ENCODE measurements at places on chromosomes 5 and 9.

DNA sequence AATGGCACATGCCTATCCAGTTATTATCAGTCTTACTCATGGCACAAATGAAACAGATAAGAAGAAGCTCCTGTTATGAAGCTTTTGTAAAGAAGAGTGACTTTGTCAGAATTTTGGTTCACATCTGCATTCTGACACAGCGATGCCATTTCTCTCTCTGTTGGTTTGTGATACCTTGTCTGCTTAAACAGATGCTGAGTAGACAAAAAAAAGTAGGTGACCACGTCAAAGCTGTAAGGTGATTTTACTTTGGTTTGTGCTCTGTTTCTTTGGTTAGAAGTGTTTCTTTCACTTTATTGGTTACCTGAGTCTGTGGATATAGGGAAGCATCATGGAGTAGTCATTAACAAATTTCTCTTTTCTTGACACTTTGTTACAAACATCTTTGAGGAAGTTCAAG lies 422.3 kb upstream of the ADAMTSL1 start:
- DNase-seq, result no peak

GRCh38 chr5:88734983-88735382 lies 148.0 kb downstream of the MEF2C start:
- no peak for DNase-seq

GRCh38 chr5:181232593-181232992 lies 9.5 kb downstream of the TRIM41 start:
- no peak for DNase-seq

DNA sequence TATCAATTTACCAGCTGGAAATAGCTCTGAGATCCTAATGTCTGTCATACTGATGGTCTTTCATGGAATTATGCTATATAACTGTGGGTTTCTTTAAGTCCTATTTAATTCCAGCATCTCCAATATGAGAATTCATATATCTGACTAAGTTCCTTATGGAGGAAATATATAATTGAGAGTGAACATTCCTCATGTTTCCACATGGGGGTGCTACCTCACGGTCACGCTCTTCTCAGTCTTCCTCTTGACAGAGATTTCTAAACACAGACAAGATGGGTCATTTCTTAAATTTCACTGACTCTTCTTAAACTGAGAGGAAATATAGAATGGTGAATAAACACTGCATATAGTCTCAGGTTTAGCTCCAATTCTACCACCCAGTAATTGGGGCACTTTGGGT lies 212.1 kb downstream of the SLF1 start:
- no peak for DNase-seq

- DNase-seq, result no peak
Measured at GRCh38 chr9:126790561-126790960, 14.3 kb upstream of the ZBTB43 start.

DNA sequence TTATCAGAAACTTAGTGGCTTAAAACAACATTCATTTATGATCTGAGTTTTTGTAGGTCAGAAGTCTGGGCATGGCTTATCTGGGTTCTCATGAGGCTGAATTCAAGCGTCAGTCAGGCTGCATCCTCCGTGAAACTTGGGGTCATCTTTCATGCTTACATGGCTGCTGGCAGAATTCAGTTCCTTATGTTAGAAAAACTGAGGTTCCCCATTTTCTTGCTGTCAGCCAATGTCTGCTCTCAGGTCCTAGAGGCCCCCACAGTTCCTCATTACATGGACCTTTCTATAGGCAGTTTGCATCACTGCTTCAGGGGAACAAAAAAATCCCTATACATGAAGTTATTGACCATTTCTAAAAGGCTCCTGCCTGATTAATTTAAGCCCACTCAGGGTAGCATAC lies 83.8 kb upstream of the NMUR2 start:
- DNase-seq, result no peak

- DNase-seq, result no peak
Measured at GRCh38 chr5:95709967-95710650, 21.0 kb upstream of the RHOBTB3 start.

DNA sequence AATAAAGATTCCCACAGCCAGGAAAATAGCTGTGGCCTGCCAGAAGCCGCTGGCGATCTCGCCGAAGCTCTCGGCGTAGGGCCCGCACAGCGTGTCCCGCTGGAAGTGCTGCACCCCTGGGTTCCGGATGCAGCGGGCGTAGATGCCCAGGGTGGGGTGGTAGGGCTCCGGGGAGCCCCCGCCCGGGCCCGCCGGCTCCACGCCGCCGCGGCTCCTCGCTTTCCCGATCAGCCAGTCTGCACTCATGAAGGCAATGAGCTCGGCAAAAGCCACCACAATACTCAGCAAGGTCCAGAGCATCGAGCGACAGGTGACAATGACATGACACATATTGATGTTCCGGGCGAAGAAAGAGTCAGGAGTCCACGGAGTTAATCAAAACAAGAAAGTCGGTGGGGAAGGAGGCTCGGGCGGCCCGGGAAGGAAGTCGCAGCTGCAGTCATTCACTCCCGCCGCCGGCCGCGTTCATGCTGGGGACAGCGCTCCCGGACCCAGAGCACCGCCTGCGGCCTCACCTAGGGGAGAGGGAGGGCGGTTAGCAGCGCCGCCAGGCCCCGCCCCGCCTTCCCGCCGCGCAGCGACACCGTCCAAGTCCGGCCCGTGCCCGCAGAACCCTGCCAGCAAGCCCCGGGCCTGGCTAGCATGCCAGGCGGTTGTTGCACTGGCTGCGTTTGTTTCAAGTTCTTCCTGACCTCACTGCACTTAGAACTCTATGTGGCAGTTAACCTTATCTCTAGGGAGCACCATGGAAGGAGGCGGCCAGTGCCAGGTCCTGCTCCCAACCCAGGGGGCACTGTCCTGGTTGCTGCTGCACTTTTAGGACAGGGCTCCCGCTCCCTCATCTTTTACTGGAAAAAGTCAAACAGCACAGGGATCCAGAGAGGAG lies 138.4 kb downstream of the LHFPL2 start:
- DNase-seq, result no peak

DNA sequence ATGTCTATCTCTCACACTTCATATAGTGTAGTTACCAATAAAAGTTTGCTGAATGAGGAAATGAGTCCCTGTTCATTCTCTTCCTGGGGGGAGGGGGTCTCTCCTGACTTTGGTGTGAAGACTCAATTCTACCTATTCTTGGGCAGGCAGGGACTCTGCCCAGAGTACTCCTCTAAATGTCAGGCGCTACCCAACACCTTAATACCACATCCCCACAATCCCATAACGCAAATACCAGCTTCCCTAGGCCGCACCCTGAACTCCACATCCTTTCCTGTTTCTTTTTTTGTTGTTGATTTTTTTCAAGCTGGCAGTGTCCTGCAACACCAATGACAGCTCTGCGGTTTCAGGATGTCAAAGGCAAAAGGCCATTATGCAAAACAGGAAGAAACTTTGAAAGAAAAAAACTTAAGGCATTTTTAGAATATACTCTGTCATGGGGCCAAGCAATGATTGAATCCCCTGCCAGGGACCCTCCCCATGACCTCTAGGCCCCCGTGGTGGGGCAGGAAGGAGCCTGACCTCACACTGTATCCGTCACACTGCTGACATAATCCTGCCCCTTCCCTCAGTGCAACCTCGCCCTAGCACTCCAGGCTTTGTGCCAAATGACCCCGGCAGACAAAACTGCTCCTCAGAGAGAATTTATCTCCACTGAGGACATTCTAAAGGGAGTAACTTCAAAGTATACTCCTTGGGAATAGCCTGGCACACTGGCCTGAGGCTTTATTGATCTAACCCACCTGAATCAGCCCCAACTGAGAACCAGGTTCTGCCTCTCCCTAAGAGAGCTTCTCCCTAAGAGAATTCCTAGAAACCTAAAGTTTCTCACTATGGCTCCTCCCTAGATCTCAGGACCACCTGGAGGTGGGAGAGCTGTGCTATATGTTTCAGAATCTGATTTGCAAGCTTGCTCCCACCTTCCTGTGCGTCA lies 8.0 kb downstream of the B4GALT1 start:
- no peak for DNase-seq

DNA sequence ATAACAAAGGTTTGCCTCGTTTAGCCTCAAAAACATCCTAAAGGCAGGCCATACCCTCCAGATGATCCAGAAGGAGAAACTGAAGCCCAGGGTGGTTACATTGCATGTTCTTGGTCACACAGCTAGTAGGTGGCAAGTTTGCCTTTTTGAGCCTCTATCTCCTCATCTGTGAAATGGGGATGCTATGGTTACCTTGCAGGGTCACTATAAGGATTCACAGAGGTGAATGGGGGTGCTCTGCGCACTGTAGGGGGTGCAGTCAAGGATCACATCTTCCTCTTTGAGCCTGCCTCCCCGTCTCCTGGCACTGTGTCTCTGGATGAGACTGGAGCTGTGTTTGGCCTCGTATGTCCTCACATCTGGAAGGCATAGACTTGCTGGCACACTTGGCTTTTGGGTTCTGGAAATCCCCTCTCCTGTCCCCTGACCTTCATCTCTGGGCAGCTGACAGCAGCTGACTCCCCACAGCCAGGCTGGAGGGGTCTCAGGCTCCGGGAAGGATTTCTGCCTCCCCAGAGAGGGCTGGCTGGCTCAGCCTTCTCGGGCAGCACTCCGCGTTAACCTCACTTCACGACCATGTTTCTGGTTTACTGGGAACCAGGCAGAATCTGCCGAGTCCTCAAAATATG lies 167.7 kb downstream of the RGS3 start:
- DNase-seq, result peak; percentile 30

DNA sequence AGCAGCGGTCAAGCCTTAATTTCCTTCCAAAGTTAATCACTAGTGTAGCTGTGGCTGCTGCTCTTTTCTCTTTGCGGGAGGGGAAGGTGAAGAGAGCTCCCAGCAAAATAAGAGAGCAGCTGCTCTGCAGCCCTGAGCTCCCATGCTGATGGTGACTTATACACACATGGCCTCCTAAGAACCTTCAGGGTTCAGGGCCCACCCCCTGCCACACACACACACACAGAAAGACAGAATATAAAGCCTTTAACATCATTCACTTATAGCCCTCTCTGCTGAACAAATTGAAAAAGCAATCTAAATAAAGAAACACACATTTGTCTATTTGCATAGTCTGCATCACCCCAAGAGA lies 43.6 kb downstream of the GAS1 start:
- DNase-seq, result no peak

GRCh38 chr5:39405083-39405843 lies 19.5 kb downstream of the DAB2 start:
- DNase-seq, result no peak

- DNase-seq, result no peak
Measured at GRCh38 chr5:154312576-154312975, 122.0 kb downstream of the GALNT10 start.

DNA sequence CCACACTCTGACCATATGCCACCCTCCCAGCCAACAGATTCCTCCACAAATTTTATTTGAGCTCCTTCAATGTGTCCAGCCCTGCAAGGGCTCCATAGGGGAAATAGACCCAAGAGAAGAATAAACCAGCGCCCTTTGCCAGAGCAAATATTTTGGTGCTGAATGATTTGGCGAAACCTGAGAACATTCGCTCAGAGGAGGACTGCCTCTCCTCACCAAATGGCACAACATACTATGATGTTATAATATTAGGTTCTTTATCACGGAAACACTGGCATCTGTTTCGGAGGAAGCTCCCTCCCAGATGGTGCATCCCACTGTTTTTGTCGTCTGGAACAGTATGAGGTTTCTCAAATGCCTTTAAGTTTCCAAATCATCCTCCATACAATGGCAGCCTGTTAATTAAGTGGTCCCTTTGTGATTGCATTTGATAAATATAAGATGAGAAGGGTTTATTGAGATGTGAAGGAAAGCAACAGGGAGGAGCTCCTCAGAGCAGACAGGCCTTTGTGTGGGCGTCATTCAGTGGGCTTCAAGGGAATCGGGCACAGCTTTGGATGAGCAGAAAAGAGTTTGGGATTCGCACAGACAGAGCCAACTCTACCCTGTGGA lies 139.1 kb upstream of the ADRA1B start:
- no peak for DNase-seq

DNA sequence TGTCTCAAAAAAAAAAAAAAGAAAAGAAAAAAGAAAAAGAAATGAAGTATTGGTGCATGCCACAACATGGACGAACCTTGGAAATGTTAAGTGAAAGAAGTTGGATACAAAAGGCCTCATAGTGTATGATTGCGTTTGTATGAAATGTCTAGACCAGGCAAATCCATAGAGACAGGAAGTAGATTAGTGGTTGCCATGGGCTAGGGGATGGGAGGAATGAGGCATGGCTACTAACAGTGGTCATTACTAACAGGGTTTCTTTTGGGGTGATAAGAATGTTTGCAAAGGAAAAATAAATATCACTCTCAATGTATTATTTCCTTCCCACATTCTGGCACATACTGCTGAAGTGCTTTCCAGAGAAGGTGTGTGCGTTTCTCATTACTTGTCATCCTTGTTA lies 44.1 kb downstream of the UGCG start:
- DNase-seq, result no peak

DNA sequence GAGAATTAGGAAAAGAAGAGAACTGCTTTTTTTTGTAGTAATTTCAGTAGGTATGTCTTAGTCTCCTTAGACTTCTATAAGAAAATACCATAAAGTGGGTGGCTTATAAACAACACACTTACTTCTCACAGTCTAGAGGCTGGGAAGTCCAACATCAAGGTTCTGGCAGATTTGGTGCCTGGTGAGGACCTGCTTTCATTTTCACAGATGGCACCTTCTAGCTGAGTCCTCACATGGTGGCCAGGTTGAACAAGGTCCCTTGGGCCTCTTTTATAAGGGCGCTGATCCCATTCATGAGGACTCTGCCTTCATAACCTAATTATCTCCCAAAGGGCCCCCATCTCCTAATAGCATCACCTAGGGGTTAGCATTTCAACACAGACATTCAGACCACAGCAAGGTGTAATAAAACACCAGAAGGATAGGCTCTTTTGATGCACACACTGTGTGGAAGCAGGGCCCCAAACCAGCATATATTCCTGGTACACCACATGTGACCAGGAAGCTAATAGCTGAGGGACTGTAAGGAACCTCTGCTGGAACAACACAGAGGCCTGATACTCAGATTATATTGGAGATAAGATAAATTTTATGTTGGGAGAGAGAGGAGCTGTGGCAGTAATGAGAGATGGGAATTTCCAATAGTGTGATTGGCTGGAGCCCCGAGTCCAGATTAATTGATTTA lies 384.9 kb downstream of the RAB3C start:
- DNase-seq, result no peak

- no peak for DNase-seq
Measured at GRCh38 chr5:151677776-151678545, 8.8 kb downstream of the SPARC start.
